ENCODE measurements at places on chromosomes 11 and 22. TPM values are rescaled to one million over a fixed set of nuclear protein-coding genes. Genes with fewer than 3 reads are reported as not detected.

Gene HORMAD2
- not detected for total RNA-seq

Gene PLA2G3
- not detected for total RNA-seq

Gene MUC2
- not detected for total RNA-seq

Gene ARHGAP32
- 4.9 TPM for total RNA-seq

Gene MAPK8IP1
- 1.5 TPM for total RNA-seq

Gene ROBO4
- total RNA-seq: 0.31 TPM

Gene SRRD
- total RNA-seq: 13.3 TPM
